ENCODE measurements at places on chromosomes 13 and 19. TPM values are rescaled to one million over a fixed set of nuclear protein-coding genes. Genes with fewer than 3 reads are reported as not detected.

The ZBTB32 gene
- total RNA-seq: not detected

The PGLYRP1 gene
- not detected for total RNA-seq

The GNG7 gene
- 0.84 TPM for total RNA-seq

The LRRC63 gene
- not detected for total RNA-seq

The PTGER1 gene
- total RNA-seq: 0.40 TPM

The KLHL1 gene
- not detected for total RNA-seq

The MAB21L1 gene
- total RNA-seq: not detected

The ZNF581 gene
- 27.8 TPM for total RNA-seq

The NXNL1 gene
- total RNA-seq: not detected

The PINLYP gene
- total RNA-seq: 2.6 TPM

The PDE4C gene
- 0.97 TPM for total RNA-seq

Data from endothelial cell of umbilical vein (primary cell).